Activated CD8-positive, alpha-beta memory T cell treated with anti-CD3 and anti-CD28 coated beads, Interleukin-2, amount 10 ng/mL, durations not matched to agents 7 days and 5 days (primary cell): ENCODE measurements at places on chromosomes 2 and 18.

GRCh38 chr2:26864646-26865045 is 16.7 kb downstream of the DPYSL5 start:
- no peak overlapping the region for H3K4me3 ChIP-seq
- H3K4me1 ChIP-seq, result no peaks in the 10 kb centered on the region
- no peak overlapping the region for H3K27ac ChIP-seq
- peaks cover 35% of the 10 kb centered on the region for H3K27me3 ChIP-seq
- DNase-seq, result no peak

DNA sequence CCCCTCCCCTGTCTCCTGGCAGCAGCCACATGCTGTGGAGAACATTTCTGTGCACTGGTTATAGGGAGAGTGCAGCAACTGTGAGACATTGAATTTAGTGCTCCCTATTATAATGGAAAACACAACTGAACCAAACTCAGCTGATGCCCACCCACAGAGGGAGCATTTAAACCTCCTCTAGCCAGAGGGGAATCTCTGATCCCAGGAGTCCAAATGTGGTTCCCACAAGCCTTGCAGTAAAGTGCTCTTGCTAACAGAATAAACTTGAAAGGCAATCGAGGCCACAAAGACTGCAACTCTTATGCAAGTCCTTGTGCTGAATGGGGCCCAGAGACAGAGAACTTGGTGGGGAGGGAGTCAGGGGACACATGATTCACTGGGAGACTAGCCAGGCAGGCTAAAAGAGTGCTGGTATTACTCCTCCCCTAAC is 638.8 kb upstream of the VRK2 start:
- no peak for DNase-seq
- H3K27me3 ChIP-seq, result no peaks in the 10 kb centered on the region
- no peaks in the 10 kb centered on the region for H3K36me3 ChIP-seq

GRCh38 chr2:140662504-140662903 is 1468.3 kb downstream of the LRP1B start:
- no peaks in the 10 kb centered on the region for H3K4me1 ChIP-seq
- no peak for DNase-seq
- no peak overlapping the region for H3K4me3 ChIP-seq
- H3K27ac ChIP-seq, result no peak overlapping the region

DNA sequence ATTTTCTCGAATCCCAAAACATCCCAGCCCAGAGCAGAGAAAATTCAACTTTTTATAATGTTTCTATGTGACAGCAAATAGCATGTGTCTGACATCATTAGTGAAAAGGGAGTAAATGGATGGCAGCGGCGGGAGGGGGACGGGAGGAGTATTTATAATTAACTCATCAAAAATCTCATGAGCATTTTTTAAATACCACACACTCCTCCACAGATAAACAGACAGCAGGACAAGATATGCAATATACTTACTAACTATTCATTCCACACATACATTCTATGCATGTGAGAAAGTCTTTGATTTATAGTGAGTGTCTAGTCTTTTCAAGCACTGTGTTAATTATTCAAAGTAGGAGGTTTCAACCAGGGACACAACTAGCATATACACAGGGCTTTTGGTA is 107.6 kb downstream of the LRP2 start:
- no peak overlapping the region for H3K27ac ChIP-seq
- H3K27me3 ChIP-seq, result peaks cover 14% of the 10 kb centered on the region
- DNase-seq, result no peak
- no peaks in the 10 kb centered on the region for H3K4me1 ChIP-seq

DNA sequence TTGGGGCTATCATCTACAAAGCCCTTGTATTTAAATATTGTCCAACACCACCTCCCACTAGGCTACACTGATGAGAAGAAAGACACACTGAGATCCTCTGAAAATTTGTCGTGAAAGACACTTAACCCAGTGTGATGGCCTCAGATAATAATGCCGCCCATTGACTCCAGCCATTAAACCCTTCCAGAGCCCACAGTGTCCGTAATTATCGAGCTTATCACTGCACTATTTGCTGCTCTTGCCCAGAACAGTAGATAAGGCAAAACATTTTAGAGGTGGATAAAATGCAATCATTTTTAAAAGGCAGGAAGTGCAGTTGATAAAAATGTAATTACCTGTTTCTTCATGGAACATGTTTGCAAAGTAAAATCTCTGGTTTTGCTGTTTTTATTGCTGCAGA is 121.3 kb upstream of the DDX18 start:
- no peaks in the 10 kb centered on the region for H3K4me1 ChIP-seq
- no peaks in the 10 kb centered on the region for H3K27me3 ChIP-seq
- no peaks in the 10 kb centered on the region for H3K36me3 ChIP-seq
- H3K4me3 ChIP-seq, result no peak overlapping the region
- no peak overlapping the region for H3K27ac ChIP-seq

GRCh38 chr2:104866883-104867812 is 13.2 kb downstream of the POU3F3 start:
- DNase-seq, result no peak
- H3K27me3 ChIP-seq, result peaks cover 94% of the 10 kb centered on the region
- H3K4me3 ChIP-seq, result no peak overlapping the region
- H3K36me3 ChIP-seq, result no peaks in the 10 kb centered on the region

GRCh38 chr2:238518172-238518820 is 91.6 kb downstream of the ASB1 start:
- no peak overlapping the region for H3K27ac ChIP-seq
- no peak overlapping the region for H3K4me3 ChIP-seq
- no peaks in the 10 kb centered on the region for H3K36me3 ChIP-seq
- no peak for DNase-seq
- peaks cover 6% of the 10 kb centered on the region for H3K27me3 ChIP-seq

DNA sequence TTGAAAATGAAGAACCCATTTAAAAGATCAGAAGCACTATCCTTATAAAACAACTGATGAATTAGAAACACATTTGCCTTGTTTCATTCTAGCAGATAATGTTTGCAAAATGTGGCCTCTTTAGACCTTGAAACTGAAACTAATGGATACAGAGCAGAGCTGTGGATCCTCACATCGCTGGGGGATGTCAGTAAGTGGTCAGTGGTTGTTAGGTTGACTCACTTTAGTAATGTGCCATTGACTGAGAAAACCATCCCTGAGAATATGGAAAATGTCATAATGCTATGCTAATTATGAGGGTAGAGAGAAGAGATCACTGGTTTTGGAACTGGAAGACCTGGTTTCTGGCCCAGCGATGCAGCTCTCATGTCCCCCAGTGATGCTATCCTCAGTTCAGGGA is 176.7 kb downstream of the MYO1B start:
- H3K4me1 ChIP-seq, result peaks cover 7% of the 10 kb centered on the region
- H3K27me3 ChIP-seq, result no peaks in the 10 kb centered on the region
- H3K27ac ChIP-seq, result no peak overlapping the region
- no peak overlapping the region for H3K4me3 ChIP-seq

DNA sequence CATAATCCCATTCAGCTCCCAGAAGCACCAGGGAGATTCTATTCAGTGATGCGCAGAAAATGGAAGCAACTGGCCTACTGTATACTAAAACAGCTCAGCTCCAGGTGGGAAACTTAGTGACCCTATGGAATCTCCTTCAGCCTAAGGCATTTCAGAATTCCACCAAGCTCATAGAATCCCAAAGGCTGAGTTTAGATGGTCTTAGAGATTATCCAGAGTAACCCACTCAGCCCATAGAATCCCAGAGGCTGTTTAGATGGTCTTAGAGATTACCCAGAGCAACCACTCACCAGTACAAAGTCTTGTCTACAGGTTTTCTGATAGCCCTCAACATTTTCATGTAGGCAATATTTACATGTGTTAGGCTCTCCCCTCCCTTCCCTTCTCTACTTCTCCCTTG is 232.0 kb upstream of the SLC14A2 start:
- no peak for DNase-seq
- H3K27ac ChIP-seq, result no peak overlapping the region
- H3K4me3 ChIP-seq, result no peak overlapping the region
- H3K36me3 ChIP-seq, result no peaks in the 10 kb centered on the region

DNA sequence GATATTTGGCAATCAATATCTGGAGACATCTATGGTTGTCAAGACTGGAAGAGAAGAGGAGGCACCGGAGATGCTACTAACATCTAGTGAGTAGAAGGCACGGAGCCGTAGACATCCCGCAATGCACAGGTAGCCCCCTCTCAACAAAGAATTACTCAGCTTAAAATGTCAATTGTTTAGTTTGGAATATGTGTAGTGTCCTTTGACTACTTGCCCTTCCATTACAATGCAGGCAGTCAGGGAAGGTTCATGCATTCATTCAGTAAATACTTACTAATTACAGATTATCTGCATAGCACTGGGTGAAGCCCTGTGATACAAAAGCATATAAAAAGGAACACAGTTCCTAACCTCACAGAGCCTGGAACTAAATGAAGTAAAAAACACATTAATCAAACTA is 294.0 kb downstream of the RIT2 start:
- no peak overlapping the region for H3K4me3 ChIP-seq
- no peaks in the 10 kb centered on the region for H3K4me1 ChIP-seq
- H3K27ac ChIP-seq, result no peak overlapping the region
- H3K27me3 ChIP-seq, result no peaks in the 10 kb centered on the region
- no peaks in the 10 kb centered on the region for H3K36me3 ChIP-seq
- DNase-seq, result no peak

GRCh38 chr2:135004005-135004746 is 43.1 kb downstream of the MAP3K19 start:
- no peak overlapping the region for H3K4me3 ChIP-seq
- DNase-seq, result peak; percentile 75
- H3K4me1 ChIP-seq, result peaks cover 5% of the 10 kb centered on the region
- H3K36me3 ChIP-seq, result no peaks in the 10 kb centered on the region
- H3K27ac ChIP-seq, result no peak overlapping the region
- peaks cover 30% of the 10 kb centered on the region for H3K27me3 ChIP-seq

DNA sequence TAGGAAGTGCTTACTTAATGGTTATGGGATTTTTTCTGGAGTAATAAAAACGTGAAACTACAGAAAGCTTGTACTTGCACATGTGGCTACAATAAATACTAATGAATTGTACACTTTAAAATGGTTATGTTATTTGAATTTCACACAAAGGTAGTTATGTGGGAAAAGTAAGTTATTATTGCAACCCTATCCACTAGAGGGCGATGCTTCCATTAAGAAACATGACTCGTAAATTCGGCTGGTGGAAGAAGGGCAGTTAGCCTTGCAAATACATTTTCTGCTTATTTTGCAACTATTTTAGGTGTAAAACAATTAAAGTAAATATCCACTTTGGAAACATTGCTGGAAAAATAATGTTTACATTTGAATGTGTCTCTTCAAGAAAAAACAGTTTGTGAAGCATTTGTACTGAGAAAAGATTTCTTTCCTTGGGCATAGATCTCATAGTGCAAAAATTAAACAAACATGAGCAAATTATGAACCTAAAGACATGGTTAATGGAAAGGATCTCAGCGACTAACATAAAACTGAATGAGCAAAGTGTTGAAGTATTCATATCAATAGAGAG is 68.1 kb upstream of the CSRNP3 start:
- no peaks in the 10 kb centered on the region for H3K4me1 ChIP-seq
- no peaks in the 10 kb centered on the region for H3K36me3 ChIP-seq
- peaks cover 38% of the 10 kb centered on the region for H3K27me3 ChIP-seq
- no peak for DNase-seq

- H3K27ac ChIP-seq, result no peak overlapping the region
- H3K36me3 ChIP-seq, result no peaks in the 10 kb centered on the region
- DNase-seq, result no peak
- no peak overlapping the region for H3K4me3 ChIP-seq
- no peaks in the 10 kb centered on the region for H3K4me1 ChIP-seq
- peaks cover 21% of the 10 kb centered on the region for H3K27me3 ChIP-seq
Observed at GRCh38 chr18:10035281-10035991, 121.6 kb downstream of the VAPA start.

DNA sequence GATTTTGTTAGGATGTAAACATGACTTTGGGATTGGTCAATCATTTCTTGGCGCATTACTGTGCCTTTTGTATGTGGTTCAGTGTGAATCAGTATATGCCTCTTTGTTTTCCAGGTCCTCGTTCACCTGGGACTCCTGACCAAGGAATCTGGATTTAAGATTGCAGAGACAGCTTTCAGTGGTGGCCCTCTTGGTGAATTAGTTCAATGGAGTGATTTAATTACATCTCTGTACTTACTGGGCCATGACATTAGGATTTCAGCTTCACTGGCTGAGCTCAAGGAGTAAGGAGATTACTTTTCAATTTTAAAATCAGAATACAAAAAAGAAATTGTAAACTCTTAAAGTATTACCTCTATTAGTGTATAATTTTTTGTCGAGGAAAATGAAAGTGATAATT is 87.6 kb downstream of the MGAT5 start:
- H3K36me3 ChIP-seq, result peaks cover 31% of the 10 kb centered on the region
- no peak for DNase-seq
- peaks cover 2% of the 10 kb centered on the region for H3K4me1 ChIP-seq

DNA sequence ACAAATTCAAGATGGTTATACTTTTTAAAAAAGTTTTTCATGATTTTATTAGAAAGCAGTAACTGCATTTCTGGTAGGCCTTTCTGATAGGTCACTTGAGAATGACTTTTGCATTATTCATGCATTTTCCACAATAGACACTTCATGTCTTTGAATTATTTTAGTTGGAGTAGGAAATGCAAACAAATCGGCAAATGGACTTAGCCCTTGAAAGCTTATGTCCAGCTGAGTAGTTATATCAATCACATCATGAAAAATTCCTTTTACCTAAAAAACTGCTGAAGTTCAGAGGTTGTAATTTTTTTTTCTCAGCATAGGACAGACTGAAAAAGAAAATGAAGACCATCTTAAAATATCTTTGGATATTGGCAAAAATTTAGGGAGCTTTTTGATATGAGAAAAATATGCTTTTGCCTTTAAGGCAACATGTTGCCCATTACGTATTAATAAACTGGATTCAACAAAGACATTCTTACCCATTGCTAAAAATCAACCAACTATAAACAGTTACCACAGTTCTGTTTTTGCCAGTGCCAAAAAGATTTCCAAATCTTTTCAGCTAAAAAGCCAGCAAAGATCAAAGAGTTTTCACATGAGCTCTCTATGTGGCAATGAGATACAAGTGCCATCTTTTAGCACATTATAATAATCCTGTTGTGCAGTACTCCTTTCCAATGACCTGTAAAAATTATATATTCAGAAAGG is 45.5 kb upstream of the FRZB start:
- H3K36me3 ChIP-seq, result no peaks in the 10 kb centered on the region
- H3K27me3 ChIP-seq, result peaks cover 6% of the 10 kb centered on the region
- H3K27ac ChIP-seq, result no peak overlapping the region
- no peaks in the 10 kb centered on the region for H3K4me1 ChIP-seq
- DNase-seq, result no peak

GRCh38 chr2:182558564-182558963 is 131.7 kb upstream of the PDE1A start:
- no peaks in the 10 kb centered on the region for H3K4me1 ChIP-seq
- H3K4me3 ChIP-seq, result no peak overlapping the region
- H3K27ac ChIP-seq, result no peak overlapping the region
- DNase-seq, result no peak
- H3K36me3 ChIP-seq, result no peaks in the 10 kb centered on the region

- peaks cover 9% of the 10 kb centered on the region for H3K27me3 ChIP-seq
- H3K4me1 ChIP-seq, result no peaks in the 10 kb centered on the region
- no peaks in the 10 kb centered on the region for H3K36me3 ChIP-seq
- H3K27ac ChIP-seq, result no peak overlapping the region
Observed at GRCh38 chr2:191540681-191541080, 137.3 kb upstream of the NABP1 start.

DNA sequence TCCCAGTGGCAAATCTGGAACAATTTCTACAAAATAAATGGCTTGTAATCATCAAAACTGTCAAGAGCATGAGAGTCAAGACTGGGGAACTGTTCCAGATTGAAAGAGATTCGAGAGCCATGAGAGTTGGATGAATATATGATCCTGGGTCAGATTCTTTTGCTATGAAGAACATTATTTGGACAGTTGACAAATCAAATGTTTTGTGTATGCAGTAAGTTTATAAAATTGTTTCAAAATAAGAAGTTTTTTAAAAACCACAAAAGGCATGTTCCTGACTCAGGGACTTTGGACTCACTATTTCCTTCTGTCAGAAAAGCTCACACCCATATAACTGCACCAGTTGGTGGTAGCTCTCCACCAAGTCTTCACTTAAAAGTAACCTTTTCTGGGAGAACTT is 38.5 kb downstream of the ROCK2 start:
- H3K36me3 ChIP-seq, result peaks cover 1% of the 10 kb centered on the region
